ENCODE measurements at places on chromosomes 16 and 17.

DNA sequence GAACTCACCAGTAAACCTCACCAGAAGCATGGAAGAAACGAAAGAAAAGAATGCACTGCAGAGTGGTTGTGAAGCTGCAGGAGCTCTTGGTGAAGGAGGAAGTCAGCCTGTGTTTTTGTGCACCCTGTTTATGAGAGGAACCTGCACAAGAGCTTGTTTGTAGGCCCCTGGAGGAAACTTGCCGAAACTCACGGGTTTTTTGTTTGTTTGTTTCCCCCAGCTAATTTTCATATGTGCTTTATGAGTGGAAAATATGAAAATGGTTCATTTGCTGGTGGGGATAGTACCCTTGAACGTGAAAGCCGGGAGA, 222.7 kb downstream of the C16orf95 start:
- DNase-seq = no peak

DNA sequence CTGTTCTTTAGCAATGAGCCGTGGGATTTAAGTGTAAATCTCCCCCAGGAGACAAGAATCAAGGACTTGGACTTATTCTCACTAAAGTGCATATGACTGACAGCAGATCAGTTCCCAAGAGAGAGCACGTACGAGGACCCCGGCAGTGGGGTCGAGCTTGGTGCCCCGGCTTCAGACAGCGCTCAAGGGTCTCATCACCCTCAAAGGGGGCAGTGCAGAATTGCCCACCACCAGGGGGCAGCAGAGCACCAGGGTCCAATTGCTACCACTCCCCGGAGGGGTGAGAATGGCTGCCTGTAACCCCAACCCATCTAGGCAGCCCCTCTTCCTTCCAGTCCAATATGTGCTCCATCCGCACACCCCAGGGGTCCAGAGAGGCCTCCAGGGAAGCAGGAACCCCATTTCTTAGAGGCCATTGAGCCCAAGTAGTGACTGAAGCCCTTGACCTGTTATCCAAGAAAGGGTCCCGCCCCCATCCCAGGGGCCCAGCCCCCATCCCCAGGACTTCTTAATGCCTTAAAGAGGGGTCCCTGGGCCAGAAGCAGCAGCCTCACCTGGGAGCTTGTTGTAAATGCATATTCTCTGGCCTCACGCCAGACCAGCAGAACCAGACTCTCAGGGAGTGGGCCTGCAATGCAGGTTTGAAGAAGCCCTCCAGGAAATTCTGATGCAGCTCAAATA, 86.1 kb downstream of the ZDHHC7 start:
- DNase-seq = peak; percentile 28

DNA sequence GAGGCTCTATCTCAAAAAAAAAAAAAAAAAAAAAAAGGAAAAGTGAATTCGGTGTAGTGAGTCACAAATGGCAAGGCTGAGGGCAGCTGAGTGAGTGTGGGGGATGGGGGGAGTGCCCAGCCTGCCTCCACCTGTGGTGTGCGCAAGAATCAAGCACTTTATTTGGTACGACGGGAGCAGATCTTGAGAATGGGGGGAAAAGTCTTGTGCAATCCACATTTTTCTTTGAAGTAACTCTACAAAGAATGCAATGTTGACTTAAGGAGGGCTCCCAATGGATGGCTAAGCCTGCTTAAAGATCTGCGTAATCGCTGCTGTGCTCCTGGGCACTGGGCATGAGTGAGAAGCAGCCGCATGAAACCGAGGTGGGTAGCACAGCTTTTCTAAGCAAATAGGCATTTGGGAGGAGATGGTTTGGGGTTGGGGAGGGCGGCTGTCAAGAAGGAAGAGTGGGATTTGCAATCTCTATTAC, 28.2 kb downstream of the ATP2C2 start:
- DNase-seq = no peak

GRCh38 chr16:86630471-86630870, 52.1 kb downstream of the FOXL1 start:
- no peak for DNase-seq
